ENCODE measurements at places on chromosomes 3 and 15.

GRCh38 chr3:9201266-9201665 lies 48.2 kb downstream of the SRGAP3 start:
- no peak for DNase-seq

GRCh38 chr15:55008421-55008820 lies 188.3 kb downstream of the RSL24D1 start:
- no peak for DNase-seq

GRCh38 chr3:16086690-16087089 lies 87.8 kb upstream of the GALNT15 start:
- DNase-seq = no peak

GRCh38 chr3:155352900-155353490 lies 59.5 kb upstream of the STRIT1 start:
- DNase-seq = peak; percentile 64

DNA sequence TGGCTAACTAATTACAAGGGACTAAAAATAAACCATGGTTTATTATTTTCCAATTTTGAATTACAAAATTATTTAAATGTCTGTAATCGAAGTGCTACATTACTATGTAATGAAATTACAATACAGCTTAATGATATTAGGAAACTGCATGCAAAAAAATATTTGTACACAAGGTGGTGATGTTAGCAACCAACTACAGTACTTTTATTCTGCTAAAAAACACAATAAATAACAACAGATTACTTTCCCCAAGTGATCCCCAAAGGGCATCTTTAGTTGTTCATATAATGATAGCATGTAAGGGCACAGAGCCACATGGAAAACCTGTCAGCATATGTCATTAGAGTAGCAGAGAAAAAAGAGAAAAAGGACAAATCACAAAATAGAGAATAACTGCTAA lies 147.5 kb upstream of the SOX2 start:
- no peak for DNase-seq

GRCh38 chr15:25241241-25241801 lies 197.5 kb downstream of the UBE3A start:
- no peak for DNase-seq

DNA sequence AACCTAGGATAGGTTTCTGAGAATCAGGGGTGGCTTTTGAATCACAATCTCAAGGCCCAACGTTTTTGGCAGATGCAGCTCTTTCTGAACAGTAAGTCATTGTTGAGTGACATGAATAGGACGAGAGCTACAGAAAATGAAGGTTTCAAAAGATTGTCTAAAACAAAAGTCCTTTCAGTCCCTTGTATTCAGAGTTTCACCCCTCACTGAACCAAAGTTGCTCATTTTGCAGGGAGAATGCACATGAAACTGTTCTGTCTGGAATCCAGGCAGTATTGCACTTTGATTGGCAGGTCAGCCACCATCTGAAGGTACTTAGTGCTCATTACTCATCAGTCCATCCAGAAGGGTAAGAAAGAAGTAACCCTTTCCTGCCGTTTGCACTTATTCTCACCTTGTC lies 24.1 kb upstream of the RASGRP1 start:
- DNase-seq = no peak

DNA sequence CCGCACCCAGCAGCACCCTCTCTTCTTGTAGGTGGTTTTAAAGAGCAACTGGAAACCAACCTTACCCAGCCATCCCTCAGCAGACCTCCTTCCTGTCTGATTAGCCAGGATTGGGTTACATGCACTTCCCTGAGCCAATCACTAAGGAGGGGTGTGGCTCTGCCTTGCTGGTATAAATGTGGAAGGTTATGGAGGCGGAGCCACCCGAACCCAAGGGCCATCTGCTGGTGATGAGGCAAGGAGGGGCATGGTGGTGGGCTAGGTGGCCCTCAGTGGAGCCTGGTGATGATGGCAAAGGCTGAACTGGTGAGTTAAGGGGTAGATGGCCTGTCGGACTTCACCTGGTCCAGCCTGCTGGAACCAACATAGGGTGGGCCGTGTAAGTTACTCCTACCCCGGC lies 39.8 kb downstream of the CCDC33 start:
- no peak for DNase-seq

DNA sequence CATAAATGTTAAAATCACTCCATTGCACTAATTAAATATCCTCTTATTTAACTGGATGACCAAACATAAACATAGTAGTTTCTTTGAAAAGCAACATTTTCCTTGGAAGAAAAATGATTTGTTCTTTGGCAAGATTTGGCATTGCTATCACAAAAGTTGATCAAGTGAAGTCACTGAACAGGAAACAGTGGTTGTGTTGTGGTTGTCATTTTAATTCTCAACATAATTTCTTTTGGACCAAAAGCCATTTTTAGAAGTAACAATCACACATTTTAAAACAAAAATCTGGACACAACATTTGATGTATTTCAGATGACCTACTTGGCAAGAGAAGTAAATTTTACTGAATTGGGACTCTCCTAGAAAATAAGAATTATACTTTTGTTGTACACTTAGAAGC lies 872.3 kb downstream of the ROBO1 start:
- DNase-seq = no peak

DNA sequence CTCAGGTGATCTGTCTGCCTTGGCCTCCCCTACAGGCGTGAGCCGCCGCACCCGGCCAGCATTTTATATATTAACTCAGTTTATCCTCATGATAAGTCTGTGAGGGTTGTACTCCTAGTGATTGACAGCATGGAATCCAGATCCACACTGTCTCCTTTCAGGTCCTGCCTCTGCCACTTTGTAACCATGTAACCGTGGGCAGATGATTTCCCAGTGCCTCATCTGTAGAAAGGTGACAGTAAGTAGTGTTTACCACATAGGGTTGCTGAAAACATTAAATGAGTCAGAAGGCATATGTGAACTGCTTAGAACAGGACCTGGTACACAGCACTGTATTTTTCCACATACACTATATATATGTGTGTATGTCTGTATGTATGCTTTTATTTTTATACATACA lies 2.4 kb downstream of the FYTTD1 start:
- no peak for DNase-seq

- no peak for DNase-seq
Measured at GRCh38 chr3:29335943-29336342, 55.1 kb downstream of the RBMS3 start.

DNA sequence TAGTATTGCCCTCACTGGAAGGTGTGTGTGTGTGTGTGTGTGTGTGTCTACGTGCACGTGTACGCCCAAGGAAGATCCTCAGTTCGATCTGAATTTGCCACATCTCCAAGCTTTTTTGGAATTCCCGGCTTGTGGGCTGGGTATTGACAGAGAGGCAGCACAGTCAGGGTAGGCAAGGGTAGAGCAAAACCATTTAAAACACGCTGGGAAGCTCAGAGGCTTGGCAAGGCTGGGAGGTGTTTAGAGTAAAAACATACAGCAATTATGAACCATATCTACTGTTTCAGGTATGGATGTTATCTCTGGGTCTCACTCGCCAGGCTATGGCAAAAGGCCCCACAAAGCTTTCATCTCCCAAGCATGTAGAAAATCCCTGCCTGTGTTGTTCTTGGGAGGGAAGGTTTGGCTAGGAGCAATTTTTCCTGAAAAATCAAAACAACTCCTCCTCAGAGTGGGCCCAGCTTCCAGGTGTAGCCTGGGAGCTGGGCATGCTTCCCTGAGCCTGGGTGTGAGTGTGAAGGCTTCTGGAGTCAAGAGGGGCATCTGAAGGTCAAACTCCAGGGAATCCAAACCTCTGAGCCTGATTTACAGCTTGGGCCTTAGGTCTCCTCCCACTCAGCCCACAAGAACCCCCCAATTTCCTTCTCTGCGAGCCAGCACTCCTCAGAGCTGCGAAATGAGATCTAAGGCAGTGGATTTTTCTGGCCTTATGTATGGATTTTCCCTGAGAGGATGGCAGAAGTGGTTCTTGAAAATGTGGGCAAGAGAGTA lies 244.8 kb upstream of the TPRG1 start:
- no peak for DNase-seq

DNA sequence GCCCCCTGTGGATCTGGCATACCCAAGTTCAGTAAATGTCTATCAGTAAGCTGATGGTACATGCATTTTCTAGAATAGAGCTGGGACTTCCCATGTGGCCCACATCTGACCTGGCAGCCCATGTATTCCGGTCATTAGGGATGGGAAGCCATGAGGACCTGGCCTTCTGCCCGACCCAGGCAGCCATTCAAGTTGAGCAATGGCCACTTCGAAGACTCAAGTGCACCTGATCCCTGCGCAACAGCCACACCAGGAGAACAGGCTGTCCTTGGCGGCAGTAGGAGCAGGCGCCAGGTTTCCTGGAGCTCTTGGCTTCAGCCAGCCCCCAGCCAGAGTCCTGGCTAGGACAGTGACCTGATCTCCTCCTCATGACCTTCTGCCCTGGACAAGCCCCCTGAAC lies 14.6 kb downstream of the HEMK1 start:
- DNase-seq = no peak

GRCh38 chr3:169315996-169316395 lies 347.5 kb downstream of the MECOM start:
- no peak for DNase-seq

GRCh38 chr15:83230242-83230641 lies 22.6 kb upstream of the HDGFL3 start:
- DNase-seq = no peak

DNA sequence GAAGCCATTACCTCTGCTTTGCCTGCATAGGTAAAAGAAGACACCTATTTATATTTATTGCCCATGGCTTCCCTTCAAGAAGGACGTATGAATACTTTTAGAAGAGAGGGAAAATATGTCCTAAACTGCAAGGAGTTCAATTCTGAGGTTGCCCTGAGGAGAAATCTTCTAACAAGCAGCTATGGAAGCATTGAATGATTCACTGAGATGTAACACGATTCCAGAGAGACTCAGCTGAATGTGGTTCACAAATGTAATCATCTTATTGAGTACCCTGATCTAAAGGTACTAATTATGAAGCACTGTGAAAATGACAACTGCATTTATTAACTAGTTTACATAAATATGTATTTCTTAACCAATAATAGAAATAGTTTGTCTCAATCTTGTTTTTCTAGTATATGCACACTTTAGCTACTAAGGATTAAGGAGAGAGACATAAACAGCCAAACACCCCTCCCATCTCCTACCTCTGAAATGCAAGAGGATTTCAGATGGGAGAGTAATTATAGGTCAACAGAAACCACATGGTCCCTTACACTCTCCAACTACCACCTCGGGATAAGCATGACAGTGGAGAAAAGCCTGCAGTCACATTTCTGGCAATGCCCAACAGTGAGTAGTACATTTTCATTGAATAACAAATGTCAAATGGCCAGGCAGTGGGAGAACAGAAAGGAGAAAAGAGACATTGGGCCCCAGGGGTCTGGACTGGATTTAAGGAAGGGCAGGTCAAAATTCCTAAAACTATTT lies 506.2 kb upstream of the IL12A start:
- DNase-seq = no peak

DNA sequence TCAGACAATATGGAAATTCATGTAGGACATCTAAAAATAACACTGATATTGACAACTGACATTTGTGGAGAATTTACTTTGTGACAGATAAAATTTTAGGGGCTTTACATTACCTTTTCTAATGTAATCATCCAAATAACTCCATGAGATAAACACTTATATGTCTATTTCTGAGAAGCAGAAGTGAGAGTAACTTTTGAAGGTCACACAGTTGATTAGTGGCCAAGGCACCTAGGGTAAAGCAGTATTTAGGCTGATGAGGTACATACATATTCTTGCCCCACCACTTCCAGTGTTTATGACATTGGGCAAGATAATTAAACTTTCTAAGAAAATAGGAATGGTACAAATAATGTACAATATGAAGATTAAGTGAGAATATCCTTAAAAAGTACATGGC lies 248.4 kb downstream of the CPNE4 start:
- no peak for DNase-seq

GRCh38 chr3:8070011-8070410 lies 431.6 kb upstream of the LMCD1 start:
- no peak for DNase-seq

DNA sequence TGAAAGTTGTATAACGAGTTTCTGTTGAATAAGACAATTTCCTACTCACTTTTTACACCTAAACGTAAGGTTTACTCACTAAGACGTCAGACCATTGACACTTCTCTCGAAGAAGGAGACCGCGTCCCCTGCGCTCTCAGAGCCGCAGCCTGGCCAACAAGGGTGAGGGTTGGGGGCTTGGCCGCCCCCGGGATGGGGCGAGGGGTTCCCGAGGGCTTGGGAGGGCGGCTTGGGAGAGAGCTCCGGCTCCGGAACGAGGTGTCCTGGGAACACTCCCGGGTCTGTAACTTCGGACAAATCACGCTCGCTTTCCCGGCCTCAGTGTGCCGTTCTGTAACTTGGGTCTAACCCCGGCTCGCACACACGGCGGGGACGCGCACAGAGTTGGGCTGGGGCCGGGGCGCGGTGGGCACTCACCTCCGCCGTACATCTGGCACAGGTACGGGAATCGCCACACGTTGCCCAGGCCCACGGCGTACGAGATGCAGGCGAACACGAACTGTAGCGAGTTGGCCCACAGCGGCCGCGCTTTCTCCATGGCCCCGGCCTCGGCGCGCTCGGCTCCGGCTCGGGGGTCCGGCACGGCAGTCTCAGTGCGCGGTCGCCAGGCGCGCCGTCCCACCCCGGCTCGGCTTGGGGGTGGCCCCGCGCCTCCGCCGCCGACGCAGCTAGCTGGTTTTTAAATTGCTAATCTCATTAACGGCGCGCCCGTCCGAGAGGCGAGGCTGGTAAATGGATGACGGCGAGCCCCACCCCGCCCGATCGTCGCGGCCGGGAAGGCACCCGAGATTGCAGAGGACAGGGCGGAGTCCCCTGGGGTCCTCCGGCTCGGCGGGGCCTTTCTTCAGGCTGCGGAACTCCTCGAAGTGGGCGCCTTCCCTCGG lies at the start of gene SLC6A20:
TSS of gene SLC6A20 (minus strand) at position 655 of the 884 bp plus-strand sequence. CDS start at position 538, 117 bp downstream.
- no peak for DNase-seq

DNA sequence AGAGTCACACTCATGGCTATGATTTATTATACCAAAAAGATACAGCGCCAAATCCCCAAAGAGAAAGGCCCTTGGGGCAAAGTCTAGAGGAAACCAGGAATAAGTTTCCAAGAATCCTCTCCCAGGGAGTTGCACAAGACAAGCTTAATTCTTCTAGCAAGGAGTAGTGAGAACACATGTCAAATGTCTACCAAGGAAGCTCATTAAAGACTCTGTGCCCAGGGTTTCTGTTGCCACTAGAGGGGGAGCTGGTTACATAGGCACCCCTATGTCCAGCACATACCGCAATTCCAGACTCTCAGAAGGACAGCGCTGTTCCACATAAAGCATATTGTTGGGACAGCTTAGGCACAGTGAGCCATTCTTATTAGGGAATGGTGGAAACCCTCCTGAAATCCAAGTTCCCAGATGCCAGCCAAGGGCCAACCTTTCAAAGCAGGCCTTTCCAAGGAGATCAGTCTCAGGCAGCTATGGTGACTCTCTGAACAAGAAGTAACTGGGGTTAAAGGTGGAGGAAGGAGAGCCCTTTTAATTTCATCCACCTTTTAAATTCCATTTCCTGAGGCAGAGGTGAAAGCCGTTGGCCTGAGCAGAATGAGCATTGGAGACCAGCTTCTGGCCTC lies 194.2 kb downstream of the UACA start:
- DNase-seq = peak; percentile 49

Measured in Kasumi-1 (cell line).